AML-193 (cell line): ENCODE measurements at places on chromosomes 1 and 21.

DNA sequence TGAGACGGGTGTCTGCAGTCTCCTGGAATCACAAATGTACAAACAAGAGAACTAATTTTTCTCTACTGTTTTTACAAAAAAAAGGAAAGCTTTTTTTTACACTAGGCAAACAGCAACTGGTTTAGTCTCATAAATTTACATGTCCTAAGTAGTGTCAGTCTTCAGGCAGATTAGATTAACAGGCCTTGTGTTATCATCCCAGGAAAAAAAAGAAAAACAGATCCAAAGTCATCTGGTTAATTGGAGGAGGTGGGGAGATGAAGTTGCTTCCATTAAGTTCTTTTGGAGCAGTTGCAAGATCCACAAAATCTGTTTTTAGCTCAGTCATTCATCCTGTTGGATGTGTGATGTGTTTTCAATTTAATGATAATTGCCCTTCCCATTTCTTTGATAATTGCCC is 363.5 kb upstream of the ADGRL2 start:
- no peak for DNase-seq

DNA sequence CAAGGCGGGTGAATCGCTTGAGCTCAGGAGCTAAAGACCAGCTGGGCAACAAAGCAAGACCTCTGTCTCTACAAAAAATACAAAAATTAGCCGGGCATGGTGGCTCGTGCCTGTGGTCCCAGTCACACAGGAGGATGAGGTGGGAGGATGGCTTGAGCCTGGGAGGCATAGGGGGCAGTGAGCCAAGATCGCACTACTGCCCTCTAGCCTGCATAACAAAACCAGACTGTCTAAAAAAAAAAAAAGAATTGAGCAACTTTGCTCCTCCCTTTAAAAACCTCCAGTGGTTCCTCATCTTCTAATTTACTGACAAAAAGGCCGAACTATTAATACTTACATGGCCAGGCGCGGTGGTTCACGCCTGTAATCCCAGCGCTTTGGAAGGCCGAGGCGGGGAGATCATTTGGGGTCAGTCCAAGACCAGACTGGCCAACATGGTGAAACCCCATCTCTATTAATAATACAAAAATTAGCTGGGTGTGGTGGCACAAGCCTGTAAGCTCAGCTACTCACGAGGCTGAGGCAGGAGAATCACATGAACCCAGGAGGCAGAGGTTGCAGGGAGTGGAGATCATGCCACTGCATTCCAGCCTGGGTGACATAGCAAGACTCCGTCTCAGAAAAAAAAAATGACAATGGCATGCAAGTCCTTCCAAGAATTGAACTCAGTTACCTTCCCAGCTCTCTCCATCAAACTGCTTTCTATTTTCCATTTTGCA is 4.4 kb downstream of the ACBD3 start:
- peak; percentile 84 for DNase-seq

DNA sequence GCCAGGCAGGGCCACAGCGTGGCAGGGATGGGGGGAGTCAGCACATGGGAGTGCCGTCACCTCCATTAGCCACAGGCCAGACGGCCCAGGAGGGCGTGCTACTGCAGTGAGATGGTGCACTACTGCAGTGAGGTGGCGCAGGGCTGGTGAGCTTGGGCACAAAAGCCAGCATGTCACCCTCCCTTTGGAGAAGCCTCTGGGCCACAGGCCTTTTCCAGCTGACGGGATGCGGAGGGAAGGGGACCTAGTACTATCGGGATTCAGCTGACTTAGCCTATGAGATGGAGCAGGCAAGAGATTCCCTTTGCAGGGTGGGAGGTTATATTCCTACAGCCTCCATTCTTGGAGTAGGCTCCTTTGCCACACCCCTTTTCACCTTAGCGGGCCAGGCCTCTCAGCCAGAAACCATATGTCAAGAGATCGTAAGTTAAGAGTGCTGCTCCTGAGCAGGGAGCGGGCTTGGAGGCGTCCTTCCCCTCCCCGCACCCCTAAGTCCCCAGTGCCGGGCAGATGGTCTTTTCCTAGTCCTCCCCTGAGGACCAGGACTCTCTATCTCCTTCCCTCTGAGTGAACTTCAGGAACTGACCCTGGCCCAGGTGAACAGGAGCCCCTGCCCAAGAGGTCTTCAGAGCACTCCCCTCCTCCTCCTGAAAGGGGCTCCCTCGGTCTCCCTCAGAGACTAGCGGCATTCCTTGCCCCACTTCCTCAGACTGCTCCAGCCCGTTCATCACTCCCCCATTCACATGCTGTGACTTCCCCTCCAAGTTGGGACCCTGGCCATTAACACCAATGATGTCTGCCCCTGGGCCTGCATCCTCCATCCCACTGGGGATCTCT is 8.2 kb downstream of the NES start:
- DNase-seq = no peak

- no peak for DNase-seq
Observed at GRCh38 chr1:235270625-235271024, 57.4 kb downstream of the ARID4B start.

DNA sequence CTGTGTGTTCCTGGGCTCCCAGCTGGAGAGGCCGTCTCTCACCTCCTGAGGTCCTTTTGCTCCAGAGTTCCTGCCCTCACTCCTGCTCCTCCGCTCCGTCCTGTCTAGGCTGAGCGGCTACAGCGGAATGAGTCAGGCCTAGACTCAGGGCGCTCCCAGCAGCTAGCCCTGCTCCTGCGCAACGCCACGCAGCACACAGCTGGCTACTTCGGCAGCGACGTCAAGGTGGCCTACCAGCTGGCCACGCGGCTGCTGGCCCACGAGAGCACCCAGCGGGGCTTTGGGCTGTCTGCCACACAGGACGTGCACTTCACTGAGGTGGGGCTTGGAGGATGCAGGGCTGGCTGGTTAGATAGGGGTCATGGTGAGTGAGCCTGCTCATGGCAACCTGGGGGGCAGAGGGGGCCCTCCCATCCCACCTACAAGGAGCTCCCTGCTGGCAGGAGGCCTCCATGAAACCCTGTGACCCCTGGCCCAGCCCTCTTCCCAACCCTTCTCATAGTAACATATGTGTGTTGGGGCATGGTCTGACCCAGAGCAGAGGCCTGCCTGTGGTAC is 15.1 kb downstream of the PSRC1 start:
- no peak for DNase-seq

DNA sequence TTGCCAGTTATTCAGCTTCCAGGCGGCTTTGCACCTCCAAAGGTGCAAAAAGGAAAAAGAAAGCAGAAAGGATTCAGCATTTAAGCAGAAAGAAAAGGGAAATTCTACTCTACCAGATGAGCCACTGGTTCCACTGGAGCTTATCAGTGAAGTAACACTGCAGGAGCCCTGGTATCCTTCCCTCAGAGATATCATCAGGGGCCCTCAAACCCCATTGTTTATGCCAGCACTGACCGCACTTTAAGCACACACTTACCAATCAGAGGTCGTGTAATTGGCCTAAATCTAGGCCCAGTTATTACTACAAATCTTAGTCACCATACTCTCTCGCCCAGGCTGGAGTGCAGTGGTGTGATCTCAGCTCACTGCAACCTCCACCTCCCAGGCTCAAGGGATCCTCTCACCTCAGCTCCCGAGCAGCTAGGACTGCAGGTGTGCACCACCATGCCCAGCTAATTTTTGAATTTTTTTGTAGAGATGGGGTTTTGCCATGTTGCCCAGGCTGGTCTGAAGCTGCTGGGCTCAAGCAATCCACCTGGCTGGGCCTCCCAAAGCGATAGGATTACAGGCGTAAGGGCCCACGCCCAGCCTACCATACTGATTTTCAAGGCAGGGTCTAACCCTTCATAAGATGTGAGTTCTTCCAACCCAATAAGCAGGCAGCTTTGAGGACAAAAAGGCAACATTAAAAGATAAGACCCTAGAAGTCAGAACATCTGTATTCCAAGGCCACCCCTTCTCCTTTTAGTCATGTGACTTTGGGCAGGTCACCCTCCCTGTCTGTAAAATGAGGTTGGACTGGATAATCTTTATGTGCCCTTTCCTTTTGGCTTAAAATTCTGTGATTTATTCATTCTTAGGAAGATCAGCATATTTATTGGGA is 125.3 kb downstream of the SYT2 start:
- DNase-seq = no peak

DNA sequence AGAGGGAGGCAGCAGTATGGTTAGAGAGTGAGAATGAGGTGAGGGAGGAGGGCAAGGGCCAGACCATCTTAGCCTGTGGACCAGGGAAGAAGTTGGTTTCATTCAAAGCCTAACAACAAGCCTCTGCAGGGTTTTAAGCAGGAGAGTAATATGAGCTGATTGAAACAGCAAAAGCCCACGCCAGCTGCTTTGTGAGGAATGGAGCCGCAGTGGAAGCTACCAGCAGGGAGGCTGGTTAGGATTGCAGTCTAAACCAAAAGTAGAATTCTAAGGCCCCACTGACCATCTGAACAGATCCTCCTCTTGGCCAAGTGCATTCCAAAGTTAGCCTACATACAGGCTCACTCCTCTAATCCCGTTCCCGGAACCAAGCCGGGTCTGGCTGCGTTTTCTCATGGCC is 44.8 kb downstream of the OLFML3 start:
- DNase-seq = no peak

GRCh38 chr1:56098946-56099345 is 480.4 kb downstream of the PLPP3 start:
- DNase-seq = no peak

DNA sequence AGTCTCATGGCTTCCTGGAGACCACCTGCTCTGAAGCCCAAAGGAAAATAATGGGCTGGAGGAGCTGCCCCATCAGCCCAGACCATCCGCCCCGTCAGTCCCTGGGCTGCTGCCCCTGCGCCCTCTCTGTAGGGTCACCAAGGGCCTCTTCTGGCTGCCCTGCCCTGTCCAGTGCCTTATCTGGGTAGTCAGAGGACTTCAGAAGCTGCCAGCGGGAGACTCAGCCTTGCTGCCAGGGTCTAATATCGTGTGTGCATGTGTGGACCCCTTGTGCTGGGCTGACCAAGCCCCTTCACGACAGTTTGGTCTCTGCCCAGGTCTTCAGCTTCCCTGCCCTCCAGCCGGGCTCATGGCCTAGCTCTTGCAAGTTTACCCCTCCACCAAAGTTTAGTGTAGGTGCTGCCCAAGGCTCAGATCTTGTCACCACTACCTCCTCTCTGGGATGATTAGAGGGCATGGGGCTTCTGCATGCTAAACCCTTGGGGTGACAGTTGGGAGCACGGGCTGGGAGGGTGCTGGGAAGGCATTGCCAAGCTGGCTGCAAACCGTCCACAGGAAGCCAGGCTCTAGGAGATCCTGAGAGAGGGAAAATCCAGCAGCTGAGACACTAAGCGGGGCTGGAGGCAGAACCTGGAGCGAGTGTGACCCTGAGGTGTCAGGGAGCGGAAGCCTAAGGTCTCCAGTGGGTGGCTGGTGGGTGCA is 20.6 kb downstream of the NENF start:
- no peak for DNase-seq

GRCh38 chr1:93937997-93938396 is 28.8 kb upstream of the GCLM start:
- DNase-seq = no peak

DNA sequence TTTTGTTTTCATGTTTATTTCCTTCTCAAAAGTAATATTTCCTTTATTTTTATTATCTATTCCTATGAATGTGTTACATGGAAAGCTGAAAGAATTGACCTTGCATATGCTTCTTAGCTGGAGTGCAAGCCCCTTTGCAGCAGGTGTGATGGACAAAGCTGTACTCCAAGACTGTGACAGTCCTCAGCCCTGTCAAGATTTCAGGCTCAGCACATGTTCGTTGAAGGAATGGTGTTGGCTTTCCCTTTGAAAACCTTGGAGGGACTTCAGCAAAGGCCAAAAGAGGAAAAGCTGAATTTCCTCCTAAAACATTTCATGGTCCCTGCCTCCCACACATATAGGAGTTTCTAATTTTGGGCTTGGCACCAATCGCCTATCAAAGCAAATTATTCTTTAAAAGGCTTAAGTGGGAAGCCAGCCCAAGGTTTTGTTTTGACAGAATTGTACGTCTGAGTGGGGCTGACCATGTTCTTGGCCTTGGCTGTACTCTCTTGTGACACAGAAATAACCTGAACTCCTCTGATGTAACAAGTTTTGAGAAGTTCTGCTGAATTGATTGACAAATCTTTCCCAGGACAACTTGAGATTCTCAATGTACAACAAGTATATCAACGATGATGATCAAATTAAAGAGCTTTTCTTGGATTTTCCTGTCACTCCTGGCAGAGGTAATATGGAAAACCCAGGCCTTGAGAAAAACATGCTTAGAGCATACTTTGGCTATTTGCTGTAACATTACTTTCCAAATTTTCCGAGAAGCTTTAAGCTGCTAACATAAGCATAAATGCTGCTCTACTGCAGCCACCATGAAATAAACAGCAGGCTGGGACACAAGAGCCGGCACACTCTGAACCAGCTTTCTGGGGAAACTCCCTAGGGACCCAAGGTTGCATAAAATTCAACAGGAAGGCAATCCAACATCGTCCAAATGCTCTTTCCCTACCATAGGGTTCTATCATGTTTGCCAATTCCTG is 135.7 kb upstream of the ZNF648 start:
- DNase-seq = no peak

DNA sequence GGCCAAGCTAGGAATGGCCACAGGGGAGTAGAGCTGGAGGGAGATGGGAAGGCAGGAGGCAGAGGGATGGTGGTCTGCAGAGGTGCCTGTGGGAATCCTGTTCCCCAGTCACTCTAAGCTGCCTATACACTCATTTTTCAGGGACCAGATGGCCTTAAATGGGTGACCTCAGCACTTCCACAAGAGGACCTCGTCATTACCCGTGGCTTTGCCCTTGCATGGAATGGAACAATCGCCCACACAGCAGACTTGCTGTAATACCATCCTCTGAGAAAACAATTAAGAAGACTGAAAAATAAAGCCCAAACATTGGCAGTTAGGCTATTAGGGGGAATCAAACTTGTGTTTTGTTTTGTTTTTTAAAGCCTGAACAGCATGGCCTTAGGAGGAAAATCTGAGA is 12.9 kb upstream of the TNN start:
- DNase-seq = no peak

DNA sequence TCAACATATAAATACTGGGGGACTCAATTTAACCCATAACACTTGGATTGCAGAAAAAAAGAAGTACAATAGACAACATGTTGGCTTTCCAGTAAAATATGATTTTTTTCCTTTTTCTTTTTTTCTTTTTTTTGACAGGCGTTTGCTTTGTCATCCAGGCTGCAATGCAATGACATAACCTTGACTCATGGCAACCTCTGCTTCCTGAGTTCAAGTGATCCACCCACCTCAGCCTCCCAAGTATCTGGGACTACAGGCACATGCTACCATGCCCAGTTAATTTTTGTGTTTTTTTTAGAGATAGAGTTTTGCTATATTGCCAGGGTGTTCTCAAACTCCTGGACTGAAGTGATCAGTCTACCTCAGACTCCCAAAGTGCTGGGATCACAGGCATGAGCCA is 1512.0 kb upstream of the PRMT6 start:
- DNase-seq = no peak

- peak; percentile 96 for DNase-seq
Observed at GRCh38 chr1:94602316-94602715, 60.8 kb upstream of the F3 start.
